ENCODE measurements at places on chromosomes 11 and 22.

DNA sequence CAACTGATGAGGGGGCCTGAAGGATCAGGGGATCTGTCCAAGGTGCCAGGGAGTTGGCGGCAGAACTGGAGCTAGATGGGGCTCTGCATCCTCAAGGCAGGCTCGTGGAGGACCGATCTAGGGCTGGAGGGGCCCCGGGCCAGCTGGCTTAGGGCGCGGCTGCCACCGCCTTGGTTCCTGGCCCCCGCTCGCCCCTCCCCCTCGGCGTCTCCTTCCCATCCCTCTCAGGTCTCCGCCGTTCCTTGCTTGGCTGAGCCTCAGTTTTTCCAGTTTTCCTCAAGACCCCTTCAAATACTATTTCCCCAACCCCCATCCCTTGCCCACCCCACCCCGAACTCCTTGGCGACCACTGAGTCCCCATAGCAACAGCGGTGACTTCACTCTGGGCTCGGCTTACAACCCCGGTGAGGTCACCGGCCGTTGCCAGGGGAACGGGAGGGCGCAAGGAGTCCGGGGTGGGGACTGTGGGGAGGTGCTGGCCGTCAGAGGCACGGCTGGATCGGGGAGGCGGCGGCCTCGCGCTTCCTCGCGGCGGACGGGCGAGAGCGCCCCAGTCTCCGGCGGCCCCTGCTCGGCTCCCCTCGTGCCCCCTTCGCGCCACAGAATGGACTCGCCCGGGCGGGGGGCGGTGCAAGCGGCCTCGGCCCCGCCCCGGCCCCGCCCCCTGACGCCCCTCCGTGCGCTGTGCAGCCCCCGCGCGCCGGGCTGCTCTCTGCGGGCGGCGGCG lies 7.5 kb downstream of the FREY1 start:
- DNase-seq = peak; percentile 89

DNA sequence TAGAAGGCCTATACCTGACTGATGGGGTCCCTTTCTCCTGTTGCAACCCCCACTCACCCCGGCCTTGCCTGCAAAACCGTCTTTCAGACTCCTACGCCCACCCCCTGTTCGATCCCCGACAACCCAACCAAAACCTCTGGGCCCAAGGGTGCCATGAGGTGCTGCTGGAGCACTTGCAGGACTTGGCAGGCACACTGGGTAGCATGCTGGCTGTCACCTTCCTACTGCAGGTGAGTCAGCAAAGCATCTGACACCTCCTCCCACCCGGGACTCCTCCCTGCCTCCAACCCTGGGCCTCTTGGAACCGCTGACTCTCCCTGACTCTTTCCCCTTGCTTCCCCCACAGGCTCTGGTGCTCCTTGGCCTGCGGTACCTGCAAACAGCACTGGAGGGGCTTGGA lies 1.2 kb downstream of the ROM1 start:
- no peak for DNase-seq

GRCh38 chr22:23763579-23763945 lies 772 bp downstream of the C22orf15 start:
- DNase-seq = no peak

GRCh38 chr11:28858076-28858475 lies 749.9 kb downstream of the METTL15 start:
- DNase-seq = no peak

- peak; percentile 69 for DNase-seq
Observed at GRCh38 chr11:90134478-90135003, at the start of gene NAALAD2. TSS of gene NAALAD2 (plus strand) at chr11:90134663. CDS start at chr11:90134759, 96 bp downstream.

DNA sequence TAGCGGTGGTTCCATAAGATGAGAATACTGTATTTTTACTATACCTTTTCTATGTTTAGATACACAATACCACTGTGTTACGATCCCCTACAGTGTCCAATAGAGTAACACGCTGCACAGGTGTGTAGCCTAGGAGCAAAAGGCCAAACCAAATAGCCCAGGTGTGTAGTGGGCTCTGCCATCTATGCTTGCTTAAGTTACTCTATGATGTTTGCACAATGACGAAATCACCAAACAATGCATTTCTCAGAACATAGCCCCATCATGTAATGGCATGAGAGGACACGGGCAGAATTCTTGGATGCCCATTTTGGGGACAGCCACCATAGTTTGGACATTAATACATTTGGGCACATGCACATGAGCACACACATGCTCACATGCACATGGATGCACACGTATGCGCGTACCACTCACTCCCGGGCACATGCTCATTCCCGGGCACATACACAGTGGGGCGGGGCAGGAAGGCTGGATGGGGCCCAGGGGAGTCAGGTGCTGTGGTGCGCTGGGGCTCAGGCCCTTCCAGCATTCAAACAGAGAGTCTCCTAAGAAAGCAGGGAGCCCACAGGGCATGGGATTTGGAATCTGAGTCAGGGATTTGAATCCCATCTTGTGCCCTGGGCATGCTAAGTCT lies 51.1 kb downstream of the RTN4R start:
- peak; percentile 1 for DNase-seq

DNA sequence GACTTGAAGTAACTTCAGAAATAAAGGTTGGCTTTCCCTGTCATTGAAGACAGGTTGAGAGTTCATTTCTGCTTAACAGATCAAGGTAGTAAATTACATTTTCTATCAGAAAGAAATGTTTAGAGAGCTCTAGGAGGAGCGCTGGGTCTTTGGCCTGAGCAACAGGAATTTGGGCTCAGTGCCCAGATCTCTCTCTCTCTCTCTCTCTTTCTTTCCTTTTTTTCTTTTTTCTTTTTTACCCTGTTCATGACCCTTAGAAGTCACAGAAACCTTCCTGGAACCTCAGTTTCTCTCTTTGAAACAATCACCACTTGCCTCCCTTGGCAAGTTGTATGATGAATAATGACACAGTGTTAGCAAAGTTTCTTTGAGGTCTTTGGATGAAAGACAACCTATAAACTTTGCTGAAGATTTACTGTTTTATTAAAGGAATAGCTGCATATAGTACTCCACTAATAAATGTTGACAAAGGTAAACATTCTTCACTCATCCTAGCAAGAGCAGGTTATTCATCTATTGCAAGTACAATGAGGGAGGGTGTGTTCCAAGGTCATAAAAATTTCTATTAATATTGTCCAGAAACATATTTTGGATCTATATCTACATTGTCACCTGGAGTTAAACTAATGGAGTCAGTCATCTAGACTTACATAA lies 35.5 kb upstream of the RASSF10 start:
- no peak for DNase-seq

Data from NCI-H774 (cell line).